ENCODE measurements at places on chromosomes 13 and 19.

GRCh38 chr13:33080972-33081590 lies 64.9 kb downstream of the KL start:
- no peak for DNase-seq

DNA sequence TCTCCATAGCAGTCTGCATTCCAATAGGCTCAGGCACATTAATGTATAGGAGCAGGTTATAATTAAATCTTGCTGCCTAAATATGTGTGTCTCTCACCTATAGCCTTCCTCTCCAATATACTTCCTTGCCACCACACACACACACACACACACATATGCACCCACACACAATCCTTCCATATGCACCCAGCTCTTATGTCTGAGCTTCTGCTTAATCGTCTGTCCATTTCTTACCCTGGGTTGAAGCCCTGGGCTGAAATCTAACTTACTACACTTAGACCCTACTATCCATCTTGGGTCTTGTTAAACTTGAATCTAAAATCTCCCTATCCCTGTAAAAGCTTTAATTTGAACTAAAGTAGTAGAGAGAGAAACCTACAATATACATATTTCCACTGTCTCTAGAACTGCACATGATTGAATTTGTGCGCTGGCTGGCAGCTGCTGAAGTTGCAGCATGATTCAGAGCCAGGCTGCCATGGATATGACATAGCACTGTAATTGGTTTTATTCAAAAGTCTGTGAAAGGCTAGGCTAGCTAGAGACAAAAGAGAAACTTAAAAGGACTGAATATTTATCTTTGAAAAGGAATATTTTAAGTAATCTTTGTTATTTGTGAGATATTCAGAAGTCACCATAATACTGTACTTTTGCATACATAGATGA lies 25.7 kb upstream of the FREM2 start:
- DNase-seq, result no peak

DNA sequence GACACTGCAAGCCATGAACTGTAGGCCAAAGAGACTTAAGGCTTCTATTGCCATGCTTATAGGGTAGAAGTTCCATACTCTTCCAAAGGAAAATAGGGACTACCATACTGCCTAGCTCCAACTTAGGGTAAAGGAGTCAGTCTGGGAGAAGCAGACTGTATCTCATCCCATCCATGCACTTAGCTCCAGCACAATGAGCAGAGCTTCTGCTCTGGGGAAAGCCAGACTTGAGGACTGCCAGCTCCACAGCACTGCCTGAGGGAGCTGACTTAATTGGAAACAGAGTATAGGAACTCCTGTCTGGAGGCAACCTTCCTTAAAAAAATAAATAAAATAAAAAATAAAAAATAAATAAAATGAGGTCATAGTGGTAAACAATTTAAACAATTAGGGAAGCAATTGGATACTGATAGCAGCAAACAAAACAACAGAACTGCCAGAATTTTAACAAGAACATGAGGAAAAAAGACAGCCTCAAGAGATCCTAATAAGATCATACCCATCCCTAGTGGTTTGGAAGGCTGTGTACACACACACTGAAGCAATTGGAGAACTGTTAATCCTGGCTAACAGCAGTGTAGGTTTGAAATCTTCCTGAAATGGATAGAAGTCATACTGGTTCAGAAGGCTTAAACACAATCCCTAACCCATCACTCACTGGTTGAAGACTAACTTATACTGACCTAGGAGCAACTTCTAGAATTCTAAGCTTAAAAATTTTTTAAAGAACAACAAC lies 550.1 kb downstream of the TBC1D4 start:
- DNase-seq, result no peak

- no peak for DNase-seq
Observed at GRCh38 chr19:543910-544608, at the start of gene GZMM. Gene GZMM (plus strand): TSS chr19:544053. CDS start chr19:544072, 19 bp downstream.

GRCh38 chr13:44385401-44385800 lies 11.8 kb downstream of the SERP2 start:
- no peak for DNase-seq

DNA sequence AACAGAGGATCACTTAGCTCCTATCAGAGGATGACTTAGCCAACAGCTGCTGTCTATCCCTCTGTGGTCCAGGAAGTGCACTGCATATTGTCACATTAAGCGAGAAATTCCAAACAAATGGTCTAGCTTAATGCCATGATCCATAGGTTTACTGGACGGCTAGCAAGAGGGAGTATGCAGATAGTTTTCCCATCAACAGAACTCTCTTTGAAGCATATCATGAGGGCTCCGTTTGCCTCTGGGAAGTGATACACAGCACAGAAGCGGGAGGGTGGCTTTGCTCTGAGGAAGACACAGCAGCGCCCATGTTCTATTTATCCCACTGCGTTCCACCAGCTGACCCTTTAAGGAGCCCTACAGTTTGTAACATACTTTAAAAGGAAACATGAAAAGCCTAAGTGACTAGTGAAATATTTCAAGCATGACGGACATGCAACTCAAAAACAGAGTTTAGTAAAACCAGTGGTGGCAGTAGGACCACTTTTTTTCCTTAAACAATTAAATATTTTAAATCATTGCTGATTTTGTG lies 52.7 kb downstream of the COL4A1 start:
- DNase-seq, result no peak

DNA sequence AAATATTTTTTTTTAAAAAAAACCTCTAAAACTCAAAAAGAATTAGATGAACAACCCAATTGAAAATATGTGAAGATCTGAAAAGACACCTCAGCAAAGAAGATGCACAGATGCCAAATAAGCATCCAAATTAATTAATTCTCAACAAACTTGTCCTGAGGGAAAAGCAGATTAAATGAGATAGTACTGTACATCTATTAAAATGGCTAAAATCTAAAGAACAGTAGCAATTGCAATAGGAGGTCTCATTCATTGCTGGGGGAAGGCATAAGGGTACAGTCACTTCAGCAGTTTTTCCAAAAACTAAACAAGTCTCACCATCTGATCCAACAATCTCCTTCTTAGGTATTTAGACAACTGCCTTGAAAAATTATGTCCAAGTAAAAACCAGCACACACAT lies 22.0 kb downstream of the PLPP2 start:
- no peak for DNase-seq

DNA sequence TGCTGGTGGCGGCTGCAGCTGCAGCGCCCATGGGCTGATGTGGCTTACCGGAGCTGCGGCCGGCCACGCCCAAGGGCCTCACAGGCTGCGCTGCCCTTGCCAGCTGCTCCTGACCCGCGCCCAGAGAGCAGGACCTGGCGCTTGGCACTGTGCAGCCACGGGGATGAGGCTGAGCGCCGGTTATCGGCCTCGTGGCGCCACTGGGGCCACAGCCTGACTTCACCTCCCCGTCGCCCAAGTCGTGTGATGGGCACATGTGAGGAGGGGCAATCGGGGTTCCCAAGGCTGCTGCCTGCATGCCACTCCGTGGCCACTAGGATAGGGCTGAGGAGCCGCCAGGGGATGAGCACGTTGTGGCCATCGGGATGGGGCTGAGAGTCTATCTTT lies 77.2 kb upstream of the PABPC3 start:
- DNase-seq, result no peak

GRCh38 chr13:51342706-51343105 lies 3.2 kb downstream of the SERPINE3 start:
- no peak for DNase-seq

DNA sequence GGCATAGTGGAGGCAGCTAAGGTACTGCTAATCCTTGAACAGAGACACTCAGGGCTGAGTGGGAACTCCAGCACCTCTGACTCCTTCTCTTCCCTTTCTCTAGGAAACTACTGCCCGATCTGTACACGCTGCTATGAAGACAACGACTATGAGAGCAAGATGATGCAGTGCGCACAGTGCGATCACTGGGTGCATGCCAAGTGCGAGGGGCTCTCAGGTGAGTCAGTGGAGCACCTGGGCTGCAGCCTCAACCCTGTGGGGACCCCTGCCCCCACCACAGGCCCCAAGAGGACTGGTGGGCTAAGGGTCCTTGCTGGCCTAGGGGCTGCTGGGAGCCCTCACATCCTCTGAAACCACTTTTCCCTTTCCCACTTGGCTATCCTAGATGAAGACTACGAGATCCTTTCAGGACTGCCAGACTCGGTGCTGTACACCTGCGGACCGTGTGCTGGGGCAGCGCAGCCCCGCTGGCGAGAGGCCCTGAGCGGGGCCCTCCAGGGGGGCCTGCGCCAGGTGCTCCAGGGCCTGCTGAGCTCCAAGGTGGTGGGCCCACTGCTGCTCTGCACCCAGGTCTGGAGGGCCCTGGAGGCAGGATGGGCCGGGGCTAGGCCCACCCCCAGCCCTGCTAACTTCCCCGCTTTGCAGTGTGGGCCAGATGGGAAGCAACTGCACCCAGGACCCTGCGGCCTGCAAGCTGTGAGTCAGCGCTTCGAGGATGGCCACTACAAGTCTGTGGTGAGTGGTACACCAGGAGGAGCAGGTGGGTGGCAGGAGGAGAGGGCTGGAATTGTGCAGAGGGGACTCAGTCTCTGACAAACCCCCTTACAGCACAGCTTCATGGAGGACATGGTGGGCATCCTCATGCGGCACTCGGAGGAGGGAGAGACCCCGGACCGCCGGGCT lies 9.5 kb downstream of the KMT2B start:
- no peak for DNase-seq

- no peak for DNase-seq
Observed at GRCh38 chr19:39297931-39298634, 1.9 kb downstream of the IFNL1 start.

- no peak for DNase-seq
Observed at GRCh38 chr13:103873725-103874124, 807.5 kb upstream of the SLC10A2 start.

GRCh38 chr13:112204346-112205327 lies 137.7 kb downstream of the SOX1 start:
- DNase-seq, result no peak

GRCh38 chr13:97134364-97135095 lies 87.6 kb upstream of the MBNL2 start:
- DNase-seq, result no peak

DNA sequence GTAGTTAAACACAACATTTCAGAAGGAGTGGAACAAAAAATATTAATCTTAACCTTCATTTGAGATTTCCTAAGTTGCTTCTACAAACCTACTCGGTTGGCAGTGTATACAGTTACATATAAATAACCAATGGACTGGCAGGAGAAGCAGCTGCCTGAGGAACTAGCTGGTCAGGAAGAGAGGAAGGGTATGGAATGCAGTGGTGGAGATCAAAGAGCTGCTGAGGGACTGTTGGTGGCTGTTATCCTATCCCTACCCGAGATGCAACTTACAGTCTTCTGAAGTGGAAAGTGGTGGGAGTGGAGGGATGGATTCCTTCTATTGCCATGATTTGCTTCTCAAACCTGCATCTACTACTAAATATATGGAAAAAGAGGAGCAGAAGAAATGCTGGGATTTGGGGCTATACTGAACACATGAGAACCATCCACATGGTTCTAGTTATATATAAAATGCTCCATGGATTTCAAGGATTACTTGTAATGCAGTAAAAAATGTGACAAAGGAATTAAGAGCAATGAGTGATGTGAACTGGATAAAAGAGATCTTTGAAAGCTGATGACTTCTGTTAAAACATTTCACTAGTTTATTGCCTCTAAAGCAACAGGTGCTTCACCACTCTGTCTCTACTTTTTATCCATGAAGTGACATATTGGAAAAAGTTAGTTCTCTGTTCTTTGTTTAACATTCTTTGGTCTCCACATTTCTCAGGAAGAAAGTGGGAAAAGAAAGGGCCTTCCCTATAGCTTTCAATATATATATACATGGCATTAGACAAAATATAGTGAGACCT lies 29.9 kb downstream of the MICU2 start:
- no peak for DNase-seq

- no peak for DNase-seq
Observed at GRCh38 chr19:18253716-18254115, 20.5 kb downstream of the IQCN start.

DNA sequence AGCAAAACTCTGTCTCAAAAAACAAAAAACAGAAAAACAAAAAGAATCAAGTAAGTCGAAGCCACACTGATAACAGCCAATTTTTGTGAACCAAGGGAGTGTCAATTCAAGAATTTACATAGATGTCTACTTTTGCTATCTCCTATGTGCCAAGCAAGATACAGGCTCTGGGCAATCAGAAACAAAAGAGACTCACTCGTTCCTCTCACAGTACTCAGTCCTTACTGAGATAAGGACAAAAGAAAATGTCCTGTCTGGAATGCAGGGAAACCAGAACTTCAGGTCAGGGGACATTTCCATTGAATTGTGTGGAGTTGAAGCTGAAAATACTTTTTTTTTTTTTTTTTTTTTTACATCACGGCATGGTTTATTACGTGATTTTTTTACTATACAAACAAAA lies 53.0 kb downstream of the NLRP12 start:
- no peak for DNase-seq

- DNase-seq, result no peak
Observed at GRCh38 chr19:8208119-8208921, 850 bp upstream of the CERS4 start.

GRCh38 chr13:78655906-78656305 lies 3.0 kb downstream of the OBI1 start:
- DNase-seq, result no peak

- DNase-seq, result no peak
Observed at GRCh38 chr13:88248393-88248792, 577.2 kb downstream of the SLITRK5 start.

DNA sequence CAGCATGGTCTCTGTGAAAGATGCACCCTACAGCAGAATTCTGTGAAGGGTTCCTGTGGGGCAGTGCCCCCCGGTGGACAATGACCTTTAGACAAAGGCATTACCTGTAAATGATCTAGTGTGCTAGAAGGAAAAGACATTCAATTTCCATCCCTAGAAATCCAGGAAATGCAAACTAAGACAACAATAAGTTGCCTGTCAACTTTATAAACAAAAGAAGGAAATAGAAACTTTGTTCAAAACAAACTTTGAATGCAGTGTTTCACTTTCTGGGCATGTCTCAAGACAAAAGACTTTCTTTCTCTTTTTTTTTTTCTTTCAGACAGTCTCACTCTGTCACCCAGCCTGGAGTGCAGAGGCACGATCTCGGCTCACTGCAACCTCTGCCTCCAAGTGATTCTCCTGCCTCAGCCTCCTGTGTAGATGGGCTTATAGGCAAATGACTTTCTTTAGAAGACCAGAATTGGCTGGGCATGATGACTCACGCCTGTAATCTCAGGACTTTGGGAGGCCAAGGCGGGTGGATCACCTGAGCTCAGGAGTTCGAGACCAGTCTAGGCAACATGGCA lies 15.5 kb downstream of the TEX101 start:
- DNase-seq, result no peak

- no peak for DNase-seq
Observed at GRCh38 chr13:75173457-75174356, 308.3 kb downstream of the TBC1D4 start.

DNA sequence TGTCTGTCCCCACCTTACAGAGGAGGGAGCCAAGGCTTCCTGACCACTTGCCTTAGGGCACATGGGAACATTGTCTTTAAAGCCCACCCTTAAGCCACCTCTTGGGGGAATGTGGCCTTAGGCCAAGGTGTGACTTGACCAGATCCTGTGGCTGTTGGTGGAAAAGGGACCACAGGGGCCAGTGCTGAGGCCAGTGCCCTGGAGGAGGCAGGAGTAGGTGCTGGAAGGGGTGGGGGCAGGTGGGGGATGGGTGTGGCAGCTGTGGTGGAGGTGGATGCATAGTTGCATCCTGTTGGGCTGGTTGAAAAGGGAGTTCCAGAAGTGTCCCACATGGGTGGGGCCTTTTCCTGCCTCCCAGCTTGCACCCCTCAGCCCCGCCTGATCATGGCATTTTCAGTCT lies 44.8 kb downstream of the DNM2 start:
- no peak for DNase-seq
